Uterus (tissue), 4 donors: ENCODE measurements at places on chromosomes 1 and 21. TPM values are rescaled to one million over a fixed set of nuclear protein-coding genes. Genes with fewer than 3 reads are reported as not detected.

C1orf115 gene
- 15.0 TPM for total RNA-seq

DCST2 gene
- 1.6 TPM for total RNA-seq

ADGRB2 gene
- total RNA-seq: 3.7 TPM

LRIF1 gene
- total RNA-seq: 5.4 TPM

LCE6A gene
- total RNA-seq: not detected

DNA sequence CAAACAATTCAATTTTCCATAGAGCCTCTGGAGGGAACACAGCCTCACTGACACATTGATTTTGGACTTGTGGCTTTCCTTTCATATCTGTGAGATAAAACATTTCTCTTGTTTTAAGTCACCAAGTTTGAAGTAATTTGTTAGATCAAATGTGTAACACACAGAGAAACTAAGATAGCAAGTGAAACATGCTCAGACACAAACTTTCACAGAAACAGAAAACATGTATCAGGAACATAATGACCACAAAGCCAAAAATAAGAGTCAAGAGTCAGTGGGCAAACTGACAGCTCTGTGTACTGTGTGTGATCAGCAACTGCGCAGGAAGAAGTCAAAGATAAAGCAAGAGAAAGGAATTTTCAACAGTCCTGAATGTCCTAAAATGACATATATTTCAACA is 1237.5 kb downstream of the AMY1C start:
- H3K27me3 ChIP-seq: no peaks in the 10 kb centered on the region
- no peaks in the 10 kb centered on the region for H3K4me1 ChIP-seq
- DNase-seq: no peak
- H3K36me3 ChIP-seq: no peaks in the 10 kb centered on the region
- no peak overlapping the region for H3K4me3 ChIP-seq

- no peak overlapping the region for H3K4me3 ChIP-seq
- H3K4me1 ChIP-seq: no peaks in the 10 kb centered on the region
- no peaks in the 10 kb centered on the region for H3K36me3 ChIP-seq
- H3K27me3 ChIP-seq: no peaks in the 10 kb centered on the region
Measured at GRCh38 chr1:61293986-61294504, 211.7 kb downstream of the NFIA start.

DNA sequence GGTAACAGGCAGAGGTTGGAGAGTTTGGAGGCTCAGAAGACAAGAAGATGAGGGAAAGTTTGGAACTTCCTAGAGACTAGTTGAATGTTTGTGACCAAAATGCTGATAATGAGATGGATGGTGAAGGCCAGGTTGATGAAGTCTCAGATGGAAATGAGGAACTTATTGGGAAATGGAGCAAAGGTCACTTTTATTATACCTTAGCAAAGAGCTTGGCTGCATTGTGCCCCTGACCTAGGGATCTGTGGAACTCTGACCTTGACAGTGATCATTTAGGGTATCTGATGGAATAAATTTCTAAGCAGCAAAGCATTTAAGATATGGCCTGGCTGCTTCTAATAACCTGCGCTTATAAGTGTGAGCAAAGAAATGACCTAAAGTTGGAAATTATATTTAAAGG is 17.2 kb downstream of the FAM3B start:
- no peak overlapping the region for H3K27ac ChIP-seq
- no peak overlapping the region for H3K4me3 ChIP-seq
- H3K27me3 ChIP-seq: no peaks in the 10 kb centered on the region
- no peaks in the 10 kb centered on the region for H3K36me3 ChIP-seq

DNA sequence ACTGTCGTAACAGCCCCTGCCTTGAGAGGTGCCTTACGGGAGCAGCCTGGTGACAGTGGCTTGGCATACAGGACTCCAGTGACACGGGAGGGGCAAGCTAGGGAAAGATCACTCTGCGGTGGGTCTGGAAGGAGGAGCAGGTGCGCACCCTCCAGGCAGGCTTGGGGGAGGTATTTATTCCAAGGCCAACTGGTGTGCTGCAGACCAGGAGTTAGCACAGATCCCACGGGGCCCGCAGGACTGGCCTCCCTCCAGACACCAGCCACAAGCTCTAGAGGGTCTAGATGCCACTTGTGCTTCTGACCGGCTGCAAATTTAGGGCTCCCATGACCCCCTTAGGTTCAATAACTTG is 22.1 kb downstream of the PSEN2 start:
- H3K36me3 ChIP-seq: no peaks in the 10 kb centered on the region
- no peaks in the 10 kb centered on the region for H3K4me1 ChIP-seq
- no peaks in the 10 kb centered on the region for H3K27me3 ChIP-seq
- no peak for DNase-seq
- no peak overlapping the region for H3K27ac ChIP-seq

GRCh38 chr1:183966487-183966886 is 71.0 kb downstream of the COLGALT2 start:
- no peak overlapping the region for H3K4me3 ChIP-seq
- no peaks in the 10 kb centered on the region for H3K4me1 ChIP-seq
- H3K36me3 ChIP-seq: no peaks in the 10 kb centered on the region
- no peak overlapping the region for H3K27ac ChIP-seq
- DNase-seq: no peak

DNA sequence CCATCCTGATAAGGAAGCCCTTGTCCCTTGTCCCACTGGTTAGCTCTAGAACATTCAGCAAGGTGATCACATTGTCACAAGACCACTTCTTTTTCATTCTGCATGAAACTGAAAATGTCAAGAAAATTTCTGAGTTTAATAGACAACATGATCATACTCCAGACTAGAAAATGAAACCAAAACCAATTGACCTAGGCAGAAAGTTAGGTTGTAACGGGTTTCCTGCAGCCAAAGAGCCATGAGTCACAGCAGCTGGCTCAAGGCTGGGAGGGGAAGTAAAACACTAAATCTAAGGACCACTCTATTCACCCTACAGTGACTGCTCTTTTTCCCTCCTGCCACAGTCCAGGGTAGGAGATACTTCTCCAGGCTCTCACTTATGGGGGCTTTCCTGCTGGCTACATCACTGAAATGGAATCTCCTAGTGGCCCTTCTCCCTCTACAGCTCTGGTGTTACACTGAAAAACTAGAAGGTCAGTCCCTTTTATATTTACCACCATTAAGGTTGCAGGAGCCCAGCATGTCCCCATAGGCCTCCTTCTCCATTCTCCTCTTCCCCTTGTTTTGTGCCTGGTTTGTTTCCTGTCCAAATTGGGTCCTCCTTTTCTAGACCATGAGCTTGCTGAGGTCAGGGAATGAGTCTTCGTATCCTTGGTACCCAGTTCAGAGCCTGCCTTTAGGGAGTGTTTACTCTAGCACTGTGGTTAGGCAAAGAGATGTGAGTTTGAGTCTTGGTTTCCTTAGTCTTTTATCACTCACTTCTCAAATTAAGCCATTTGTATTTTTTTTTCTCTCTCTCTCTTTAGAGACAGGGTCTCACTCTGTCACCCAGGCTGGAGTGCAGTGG is 236.5 kb upstream of the JUN start:
- H3K27me3 ChIP-seq: no peaks in the 10 kb centered on the region
- H3K4me1 ChIP-seq: no peaks in the 10 kb centered on the region
- H3K4me3 ChIP-seq: peak overlapping the region; percentile 28

DNA sequence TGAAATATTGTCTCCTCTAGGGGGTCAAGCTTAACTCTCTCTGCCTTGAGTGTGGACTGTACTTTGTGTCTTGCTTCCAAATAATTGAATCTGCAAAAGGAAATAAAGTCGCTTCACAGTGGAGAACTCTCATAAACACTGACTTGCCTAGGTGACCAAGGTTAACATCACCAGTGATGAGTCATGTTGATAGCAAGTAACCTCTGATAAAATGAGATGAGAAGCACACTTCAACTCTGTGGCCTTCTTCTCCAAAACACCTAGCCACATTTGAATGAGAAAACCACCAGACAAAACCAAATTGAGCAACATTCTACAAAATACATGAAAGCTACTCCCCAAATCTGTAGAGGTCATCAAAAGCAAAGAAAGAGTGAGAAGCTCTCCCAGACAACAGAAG is 37.6 kb downstream of the PDE4B start:
- H3K27me3 ChIP-seq: no peaks in the 10 kb centered on the region
- H3K4me1 ChIP-seq: no peaks in the 10 kb centered on the region
- H3K4me3 ChIP-seq: no peak overlapping the region
- no peaks in the 10 kb centered on the region for H3K36me3 ChIP-seq
- no peak for DNase-seq
- H3K27ac ChIP-seq: no peak overlapping the region

- no peaks in the 10 kb centered on the region for H3K27me3 ChIP-seq
- peaks cover 19% of the 10 kb centered on the region for H3K4me1 ChIP-seq
- DNase-seq: no peak
- H3K36me3 ChIP-seq: no peaks in the 10 kb centered on the region
Measured at GRCh38 chr1:12435639-12436344, 182.2 kb downstream of the DHRS3 start.

- H3K36me3 ChIP-seq: no peaks in the 10 kb centered on the region
- no peaks in the 10 kb centered on the region for H3K4me1 ChIP-seq
- DNase-seq: no peak
- no peak overlapping the region for H3K27ac ChIP-seq
- H3K27me3 ChIP-seq: no peaks in the 10 kb centered on the region
Measured at GRCh38 chr1:82366689-82367088, 566.0 kb downstream of the ADGRL2 start.

GRCh38 chr1:225733254-225733653 is 44.4 kb upstream of the SRP9 start:
- no peaks in the 10 kb centered on the region for H3K27me3 ChIP-seq
- H3K4me3 ChIP-seq: no peak overlapping the region
- DNase-seq: no peak
- peaks cover 11% of the 10 kb centered on the region for H3K4me1 ChIP-seq

- H3K4me1 ChIP-seq: no peaks in the 10 kb centered on the region
- no peaks in the 10 kb centered on the region for H3K27me3 ChIP-seq
- DNase-seq: no peak
- H3K36me3 ChIP-seq: no peaks in the 10 kb centered on the region
- peak overlapping the region; percentile 88 for H3K4me3 ChIP-seq
Measured at GRCh38 chr1:164562511-164562910, 3.5 kb downstream of the PBX1 start.

DNA sequence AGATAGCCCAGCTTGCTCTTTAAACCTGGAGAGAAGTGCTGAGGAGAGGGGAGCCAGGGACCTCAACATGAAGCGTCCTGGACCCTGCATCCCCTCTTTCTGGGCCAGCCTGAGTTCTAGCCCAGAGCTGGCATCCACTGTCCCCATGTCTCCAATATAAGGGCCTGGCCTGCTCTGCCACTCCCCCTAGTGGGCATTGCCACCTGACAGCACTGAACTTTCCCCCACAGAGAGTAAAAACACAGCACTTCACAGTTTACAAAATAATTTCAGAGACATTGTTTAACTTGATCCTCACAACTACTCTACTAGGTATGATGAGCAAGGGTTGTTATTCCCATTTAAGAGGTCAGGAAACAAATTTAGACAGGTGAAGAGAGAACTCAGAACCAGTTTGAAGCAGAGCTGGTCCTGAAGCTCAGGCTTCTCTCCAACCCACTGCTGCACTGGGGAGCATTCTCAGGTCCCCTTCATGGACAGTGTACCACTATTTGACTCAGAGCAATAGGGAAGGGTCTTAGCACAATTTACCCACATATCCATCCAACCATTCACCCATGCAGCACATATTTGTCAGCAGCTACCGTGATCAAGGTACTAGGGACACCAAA is 151.2 kb downstream of the DMRTA2 start:
- H3K4me1 ChIP-seq: no peaks in the 10 kb centered on the region
- H3K4me3 ChIP-seq: no peak overlapping the region
- no peaks in the 10 kb centered on the region for H3K27me3 ChIP-seq
- no peak for DNase-seq
- no peak overlapping the region for H3K27ac ChIP-seq

DNA sequence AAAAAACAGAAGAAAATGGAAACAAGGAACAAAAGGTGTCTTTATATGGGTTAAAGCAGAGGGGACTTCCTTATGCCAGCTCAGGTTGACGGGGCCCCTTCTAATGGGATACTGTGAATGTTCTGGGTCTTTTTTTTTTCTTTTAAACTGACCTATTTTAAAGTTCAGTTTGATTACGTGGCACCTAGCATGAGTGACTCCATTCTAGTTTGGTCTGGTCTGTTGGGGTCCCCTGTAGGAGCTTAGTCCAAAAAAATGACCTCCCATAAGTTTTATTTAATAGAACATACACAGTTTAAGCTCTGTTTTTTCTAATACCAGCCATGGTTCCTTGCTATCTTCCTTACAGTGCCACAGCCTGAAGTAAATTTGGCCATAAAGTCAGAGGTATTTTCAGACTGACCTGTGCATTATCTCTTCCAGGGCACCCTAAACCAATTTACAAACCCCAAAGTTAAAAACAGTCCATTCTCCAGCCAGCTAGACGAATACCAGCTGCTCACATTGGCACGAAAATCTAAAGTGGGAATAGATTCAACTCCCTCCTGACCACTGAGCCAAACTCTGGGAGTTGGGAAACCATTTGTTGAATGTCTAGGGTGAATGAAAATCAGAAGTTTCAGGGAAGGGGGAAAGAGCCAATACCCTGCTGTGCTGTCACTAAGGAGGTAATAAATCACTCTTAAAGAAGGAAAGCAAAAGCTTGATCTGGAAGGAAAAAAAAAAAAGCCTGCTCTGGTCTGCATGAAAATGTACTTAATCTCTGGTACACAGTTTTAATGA is 42.4 kb downstream of the AKNAD1 start:
- H3K4me3 ChIP-seq: no peak overlapping the region
- H3K36me3 ChIP-seq: no peaks in the 10 kb centered on the region
- H3K27ac ChIP-seq: peak overlapping the region; percentile 95
- peaks cover 11% of the 10 kb centered on the region for H3K4me1 ChIP-seq

DNA sequence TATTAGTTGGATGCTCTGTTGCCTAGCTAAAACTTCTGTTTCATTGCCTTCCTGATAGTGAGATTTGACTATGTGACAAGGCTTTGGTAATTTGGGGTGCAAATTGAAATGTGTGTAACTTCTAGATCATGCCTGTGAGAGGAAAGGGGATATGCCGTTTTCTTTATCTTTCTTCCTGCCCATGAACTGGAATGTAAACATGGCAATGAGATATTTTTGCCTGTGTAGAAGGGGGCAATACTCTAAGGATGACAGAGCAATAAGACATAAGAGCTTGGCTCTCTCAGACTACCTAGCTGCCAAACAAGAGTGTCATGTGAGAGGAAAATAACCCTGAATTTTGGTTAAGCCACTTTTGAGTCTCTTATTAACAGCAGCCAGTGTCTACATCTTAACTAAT is 49.7 kb downstream of the RAP1A start:
- H3K27me3 ChIP-seq: no peaks in the 10 kb centered on the region
- no peaks in the 10 kb centered on the region for H3K36me3 ChIP-seq
- peaks cover 4% of the 10 kb centered on the region for H3K4me1 ChIP-seq
- no peak for DNase-seq
- no peak overlapping the region for H3K27ac ChIP-seq
